ENCODE measurements at places on chromosomes 7 and 10. TPM values are rescaled to one million over a fixed set of nuclear protein-coding genes. Genes with fewer than 3 reads are reported as not detected.

The EPO gene
- total RNA-seq: 0.41 TPM

The HOXA5 gene
- 3.8 TPM for total RNA-seq

The GIMAP1 gene
- not detected for total RNA-seq

The SLC25A28 gene
- 36.2 TPM for total RNA-seq

The LRRD1 gene
- not detected for total RNA-seq

The C10orf53 gene
- not detected for total RNA-seq

The FRMD4A gene
- 23.4 TPM for total RNA-seq

The PGAM2 gene
- total RNA-seq: 0.11 TPM

The VSIR gene
- 4.0 TPM for total RNA-seq

The ZPBP gene
- not detected for total RNA-seq

The AMPH gene
- not detected for total RNA-seq

The PDE1C gene
- 31.5 TPM for total RNA-seq

The C10orf105 gene
- not detected for total RNA-seq

Data from foreskin keratinocyte (primary cell).